ENCODE measurements at places on chromosomes 2 and 18. TPM values are rescaled to one million over a fixed set of nuclear protein-coding genes. Genes with fewer than 3 reads are reported as not detected.

The AQP12B gene
- total RNA-seq: not detected

The FASTKD2 gene
- 58.0 TPM for total RNA-seq

The PAX8 gene
- total RNA-seq: 3.7 TPM

The SFTPB gene
- not detected for total RNA-seq

The CTAGE1 gene
- total RNA-seq: not detected

The CENPA gene
- total RNA-seq: 2.4 TPM

The GAREM1 gene
- total RNA-seq: 10.3 TPM

The SP5 gene
- 0.77 TPM for total RNA-seq
